ENCODE measurements at places on chromosomes 1 and 21. TPM values are rescaled to one million over a fixed set of nuclear protein-coding genes. Genes with fewer than 3 reads are reported as not detected.

SHE gene
- total RNA-seq: 1.2 TPM

STPG1 gene
- total RNA-seq: 2.5 TPM

FMO5 gene
- total RNA-seq: 0.74 TPM

CA6 gene
- total RNA-seq: not detected

ATP1A4 gene
- total RNA-seq: under 0.01 TPM
